ENCODE measurements at places on chromosomes 13 and 19.

DNA sequence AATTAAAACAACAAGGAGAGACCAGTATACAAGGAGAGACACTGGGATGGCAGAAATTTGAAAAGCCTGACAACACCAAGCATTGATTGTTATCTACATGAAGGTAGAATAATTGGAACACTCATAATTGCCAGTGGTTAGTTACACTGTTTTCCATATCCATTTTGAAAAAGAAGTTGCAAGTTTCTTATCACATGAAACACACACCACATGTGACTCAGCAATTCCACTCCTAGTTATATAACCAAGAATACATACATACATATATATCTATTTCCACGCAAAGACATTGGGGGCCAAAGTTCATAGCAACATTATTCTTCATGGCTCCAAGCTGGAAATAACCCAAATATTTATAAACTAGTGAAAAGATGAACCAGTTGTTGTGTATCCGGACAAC is 15.2 kb upstream of the PABPC3 start:
- DNase-seq, result no peak

DNA sequence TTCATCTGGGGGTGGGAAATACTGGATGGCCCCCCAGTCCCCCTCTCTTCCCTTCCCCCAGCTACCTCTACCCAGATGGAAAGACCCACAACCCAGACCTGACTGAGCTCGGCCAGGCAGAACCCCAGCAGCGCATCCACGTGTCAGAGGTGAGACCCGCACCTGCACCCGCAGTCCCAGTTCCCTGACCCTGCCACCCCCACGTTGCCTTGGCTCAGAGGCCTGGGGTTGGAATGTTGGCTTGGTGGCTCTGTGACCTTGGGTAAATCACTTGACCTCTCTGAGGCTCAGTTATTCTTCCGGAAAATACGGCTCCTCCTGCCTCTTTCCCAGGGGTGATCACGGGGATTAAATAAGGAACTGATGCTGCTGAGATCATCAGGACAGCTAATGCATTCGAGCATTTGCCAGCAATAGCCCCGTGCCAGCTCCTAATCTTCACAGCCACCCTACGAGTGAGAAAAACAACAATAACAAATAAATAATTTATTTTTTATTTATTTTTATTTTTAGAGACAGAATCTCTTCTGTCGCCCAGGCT is 12.3 kb downstream of the CBLC start:
- no peak for DNase-seq

GRCh38 chr13:112010714-112011113 is 56.2 kb upstream of the SOX1 start:
- no peak for DNase-seq

DNA sequence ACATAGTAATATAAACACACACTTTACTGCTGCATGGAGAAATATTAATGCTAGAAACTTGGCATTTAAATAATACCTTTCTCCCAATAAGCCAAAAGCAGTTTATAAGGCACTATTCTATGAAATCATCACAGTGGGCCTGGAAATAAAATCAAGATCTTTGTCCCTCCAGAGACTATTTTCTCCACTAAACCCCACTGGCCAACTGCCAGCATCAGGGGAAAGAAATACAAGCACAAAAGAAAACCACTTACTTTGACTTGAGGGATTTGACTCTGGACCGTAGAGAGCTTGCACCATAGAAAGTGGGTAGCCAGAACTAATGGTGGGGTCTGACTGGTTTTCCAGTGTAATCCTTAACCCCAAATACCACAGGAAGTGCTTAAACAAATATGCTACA is 71.9 kb downstream of the DCLK1 start:
- DNase-seq, result no peak

DNA sequence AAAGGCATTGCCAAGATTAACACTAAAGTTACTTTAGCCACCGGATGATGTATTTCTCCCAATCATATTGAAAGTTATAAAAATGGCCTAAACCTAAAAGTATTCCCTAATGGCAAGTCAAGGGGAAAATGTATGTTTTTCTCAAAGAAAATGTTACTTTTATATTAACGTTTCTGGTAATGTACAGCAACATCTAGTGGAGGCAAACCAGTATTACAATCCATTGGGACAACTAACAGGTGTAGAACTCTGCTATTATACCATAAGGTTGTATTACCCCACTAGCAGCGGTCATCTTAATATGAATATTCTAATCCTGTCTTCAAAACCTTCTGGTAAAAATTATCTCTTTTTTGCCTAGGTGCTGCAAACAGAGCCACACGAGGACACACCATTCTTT is 69.2 kb downstream of the ZNF100 start:
- no peak for DNase-seq

DNA sequence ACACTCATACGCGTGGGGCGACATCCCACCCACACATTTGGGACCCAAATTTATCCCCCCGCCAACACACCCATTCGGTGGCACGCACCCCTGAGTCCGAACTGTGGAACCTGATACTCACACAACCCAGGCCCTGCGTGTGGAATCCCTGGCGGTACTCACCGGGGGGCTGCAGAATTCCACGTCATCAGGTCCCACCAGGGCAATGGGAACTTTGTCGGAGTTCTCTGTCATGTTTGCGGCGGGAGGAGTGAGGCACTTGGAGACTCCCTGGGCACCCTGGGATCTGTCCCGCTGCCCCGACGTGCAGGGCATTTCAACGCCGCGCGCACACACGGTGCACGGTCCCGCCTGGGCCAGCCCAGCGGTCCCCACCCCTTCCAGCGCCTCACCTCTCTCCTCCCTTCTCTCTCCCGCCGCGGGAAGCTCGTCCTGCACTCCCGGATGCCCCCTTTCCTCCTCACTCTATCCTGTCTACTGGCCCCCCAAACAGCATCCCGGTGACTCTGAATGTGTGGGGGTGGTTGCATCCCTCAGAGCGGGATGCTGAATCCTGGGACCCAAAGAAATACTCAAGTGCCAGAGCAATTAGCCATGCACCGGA is at the start of gene CNMD:
Gene CNMD (minus strand): TSS at position 353 of the 604 bp plus-strand sequence. CDS start 119 bp downstream, at position 234.
- DNase-seq, result no peak

GRCh38 chr19:21109116-21109515 is 27.1 kb downstream of the ZNF714 start:
- DNase-seq, result no peak

- DNase-seq, result no peak
Observed at GRCh38 chr13:48994706-48995105, 19.0 kb downstream of the FNDC3A start.

DNA sequence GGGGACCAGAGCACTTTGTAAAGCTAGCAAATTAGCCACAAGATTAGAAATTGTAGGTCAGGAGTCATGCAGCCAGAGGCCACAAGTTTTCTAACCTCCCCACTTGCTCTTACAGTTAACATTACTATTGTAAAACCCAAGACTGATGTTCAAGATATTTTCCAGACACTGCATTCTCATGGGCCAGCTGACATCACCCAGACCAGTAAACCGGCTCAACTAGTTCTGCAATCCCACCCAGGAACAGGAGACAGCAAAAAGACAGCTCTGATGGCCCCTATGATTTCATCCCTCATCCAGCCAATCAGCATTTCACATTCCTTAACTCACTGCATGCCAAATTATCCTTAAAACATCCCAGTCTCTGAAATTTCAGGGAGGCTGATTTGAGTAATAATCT is 178.5 kb downstream of the PRR20E start:
- no peak for DNase-seq

- peak; percentile 93 for DNase-seq
Observed at GRCh38 chr19:46975925-46976782, 43.5 kb upstream of the NPAS1 start.

DNA sequence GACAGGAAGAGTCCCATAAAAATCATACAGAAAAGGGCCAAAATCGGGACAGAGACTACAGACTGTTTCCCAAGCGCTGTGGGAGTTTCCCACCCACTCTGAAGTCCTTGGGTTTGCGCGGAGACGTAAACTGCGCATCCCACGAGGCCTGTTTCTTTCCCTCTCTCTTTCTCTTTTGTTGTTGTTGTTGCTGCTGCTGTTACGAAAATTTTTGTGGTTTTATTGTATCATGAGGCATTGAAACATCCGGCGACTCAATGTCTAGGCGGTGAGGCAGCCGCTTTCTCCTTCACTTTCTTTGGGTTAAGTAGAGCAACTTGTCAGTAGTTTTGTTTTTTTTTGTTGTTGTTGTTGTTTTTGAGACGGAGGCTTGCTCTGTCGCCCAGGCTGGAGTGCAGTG is 1.6 kb upstream of the PPP1R12C start:
- no peak for DNase-seq

DNA sequence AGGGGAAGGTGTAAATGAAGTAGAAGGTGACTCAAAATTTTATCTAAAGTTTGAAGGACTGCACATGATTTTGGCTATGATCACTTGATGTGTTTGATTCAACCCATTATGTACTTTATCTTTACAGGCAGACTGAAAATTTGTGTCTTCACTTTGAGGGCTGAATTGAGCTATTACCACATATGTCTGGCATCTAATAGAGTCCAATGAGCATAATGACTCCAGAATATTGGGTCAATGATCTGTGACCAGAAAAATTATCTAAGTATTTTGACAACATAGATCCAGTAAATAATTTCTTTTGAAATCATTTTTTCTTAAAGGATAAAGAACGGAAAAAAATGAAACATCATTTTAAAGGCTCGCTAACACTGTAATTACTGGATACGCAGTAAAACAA is 2810.0 kb downstream of the PCDH9 start:
- DNase-seq, result no peak

GRCh38 chr13:23965346-23965745 is 68.0 kb upstream of the C1QTNF9B start:
- no peak for DNase-seq

- DNase-seq, result peak; percentile 92
Observed at GRCh38 chr13:38872693-38873092, 117.9 kb downstream of the STOML3 start.

- no peak for DNase-seq
Observed at GRCh38 chr13:40922437-40923040, 96.6 kb downstream of the ELF1 start.

DNA sequence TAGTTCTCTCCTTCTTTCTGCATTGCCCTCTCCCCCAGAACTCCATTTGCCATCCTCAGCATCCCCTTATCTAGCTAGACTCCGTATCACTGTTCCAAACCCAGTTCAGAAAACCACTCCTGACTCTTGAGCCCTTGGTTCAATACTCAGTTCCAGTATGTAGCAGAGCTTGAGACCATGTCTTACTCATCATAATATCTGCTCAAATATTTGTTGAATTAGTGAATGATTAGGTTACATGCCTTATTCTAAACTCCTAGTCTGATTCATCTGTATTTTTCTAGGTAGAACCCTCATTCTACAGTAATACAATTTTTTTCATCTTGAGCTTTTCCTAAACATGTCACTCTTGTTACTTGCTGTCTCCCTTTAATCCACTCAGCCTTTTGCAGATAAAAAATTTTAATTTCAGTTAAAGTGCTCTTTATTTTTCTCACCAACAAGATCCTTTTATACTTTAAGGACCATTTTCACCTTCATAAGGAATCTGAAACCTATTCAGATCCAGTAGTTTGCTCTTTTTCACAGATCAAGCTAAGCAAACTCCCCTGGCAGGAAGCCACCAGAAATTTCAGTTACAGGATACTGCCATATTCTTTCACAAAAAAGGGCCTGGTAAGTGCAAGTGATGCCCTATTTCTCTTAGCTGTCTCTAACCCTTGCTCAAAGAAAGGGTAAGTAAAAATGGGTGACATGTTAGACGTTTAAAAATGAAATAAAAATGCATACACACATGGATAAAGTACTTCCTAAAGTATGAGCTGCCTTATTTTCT is 23.1 kb upstream of the INTS6 start:
- no peak for DNase-seq

- no peak for DNase-seq
Observed at GRCh38 chr19:35592226-35592625, 6.3 kb downstream of the PMIS2 start.

DNA sequence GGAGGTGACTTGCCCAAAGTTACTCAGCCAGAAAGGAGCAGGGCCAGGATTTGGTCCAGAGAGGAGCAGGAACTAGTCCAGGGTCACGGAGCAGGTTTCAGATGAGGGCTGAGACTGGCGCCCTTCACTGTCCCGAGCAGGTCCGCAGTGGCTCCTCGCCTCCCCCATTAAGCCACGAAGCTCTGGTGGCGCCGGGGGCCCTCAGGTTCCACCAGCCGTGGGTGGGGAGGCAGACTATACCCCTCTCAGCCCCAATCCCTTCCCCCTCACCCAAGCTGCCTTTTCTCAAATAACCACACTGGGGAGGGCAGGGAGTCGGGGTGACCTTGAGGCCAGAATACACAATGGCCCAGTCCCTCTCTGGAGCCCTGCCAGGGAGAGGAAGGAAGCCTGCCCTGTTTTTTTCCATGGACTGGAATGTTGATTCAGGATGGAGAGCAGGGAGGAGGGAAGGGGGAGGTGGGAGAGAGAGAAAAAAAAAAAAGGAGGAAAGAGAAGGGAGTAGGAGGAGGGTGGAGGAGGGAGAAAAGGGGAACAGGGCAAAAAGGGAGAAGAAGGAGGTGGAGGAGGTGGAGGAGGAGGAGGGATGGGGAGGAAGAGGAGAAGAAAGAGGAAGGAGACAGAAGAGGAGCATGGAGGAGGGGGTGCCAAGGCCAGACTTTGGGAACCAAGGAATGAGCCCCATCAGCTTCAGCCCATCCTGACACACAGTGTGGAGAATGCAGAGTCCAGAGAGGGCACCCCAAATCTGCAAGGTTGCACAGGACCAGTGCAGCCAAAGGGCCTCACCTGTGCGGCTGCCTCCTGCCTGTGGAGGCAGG is 19.7 kb downstream of the CEACAM16 start:
- DNase-seq, result no peak

GRCh38 chr19:2215281-2215751 is 20.8 kb downstream of the PLEKHJ1 start:
- no peak for DNase-seq

DNA sequence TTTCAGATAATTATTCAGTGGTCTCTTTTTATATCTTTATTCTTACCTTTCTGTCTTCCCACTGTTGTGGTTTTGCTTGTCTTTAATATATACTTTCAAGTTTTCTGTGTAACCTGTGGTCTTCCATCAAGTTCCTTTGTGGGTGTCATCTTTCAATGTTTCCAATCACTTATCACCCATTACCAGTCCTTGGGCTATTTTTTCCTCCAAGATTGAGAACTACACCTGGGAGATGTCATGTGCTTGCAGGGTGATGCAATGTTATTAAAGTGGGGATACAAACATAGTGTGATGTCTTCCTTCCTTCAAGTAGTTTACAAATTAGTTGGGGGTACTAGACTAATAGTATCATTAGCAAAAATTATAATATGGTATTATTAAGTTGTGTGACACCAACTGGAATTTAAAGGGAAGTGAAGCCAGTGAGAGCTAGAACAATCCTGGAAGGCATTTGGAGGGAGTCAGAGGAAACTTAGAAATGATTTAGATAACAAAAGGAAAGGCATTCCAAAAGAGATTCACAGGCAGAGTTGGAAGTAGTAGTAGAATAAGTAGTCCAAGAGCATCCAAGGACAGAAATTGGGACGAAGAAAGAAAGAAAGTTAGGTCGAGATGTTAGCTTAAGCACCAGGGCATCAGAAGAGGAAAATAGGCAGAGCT is 3.4 kb downstream of the FNDC3A start:
- no peak for DNase-seq

GRCh38 chr19:33628921-33629825 is 7.4 kb downstream of the CHST8 start:
- DNase-seq, result no peak

GRCh38 chr19:58059003-58059670 is at the start of gene ZNF135:
Gene ZNF135 (plus strand): TSS chr19:58059282. CDS start chr19:58060003, 721 bp downstream.
- DNase-seq, result peak; percentile 79
